ENCODE measurements at places on chromosomes 16 and 17.

GRCh38 chr16:77430360-77430759, 4.5 kb downstream of the ADAMTS18 start:
- DNase-seq, result no peak

GRCh38 chr17:31487648-31488263, 96.3 kb downstream of the RAB11FIP4 start:
- peak; percentile 92 for DNase-seq

GRCh38 chr17:7235693-7236665, 1.7 kb upstream of the DVL2 start:
- DNase-seq, result no peak

DNA sequence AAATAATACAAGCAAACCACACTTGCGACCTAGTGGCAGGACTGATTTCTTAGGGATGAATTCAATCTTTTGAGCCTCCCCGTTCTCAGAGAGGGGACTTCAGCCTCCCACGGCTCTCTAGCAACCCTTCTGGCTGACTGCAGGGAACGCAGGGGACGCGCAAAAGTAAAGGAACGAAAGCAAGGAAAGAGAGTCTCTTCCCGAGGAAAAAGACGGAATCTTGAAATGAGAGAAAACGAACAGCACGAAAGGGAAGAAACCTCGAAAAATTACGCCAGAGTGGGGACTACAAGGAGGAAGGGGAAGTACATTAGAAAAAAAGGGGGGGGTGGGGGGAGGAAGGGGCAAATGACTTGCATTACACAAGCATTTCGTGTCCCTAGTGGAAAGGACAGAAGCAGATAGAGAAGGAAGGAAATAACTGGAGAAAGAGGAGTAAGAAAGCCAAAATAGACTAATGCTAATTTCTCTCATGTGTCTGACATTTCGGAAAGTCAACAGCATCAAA, 1.2 kb downstream of the GRB2 start:
- DNase-seq, result peak; percentile 60

GRCh38 chr17:8629371-8630226, 926 bp downstream of the MYH10 start:
- no peak for DNase-seq

DNA sequence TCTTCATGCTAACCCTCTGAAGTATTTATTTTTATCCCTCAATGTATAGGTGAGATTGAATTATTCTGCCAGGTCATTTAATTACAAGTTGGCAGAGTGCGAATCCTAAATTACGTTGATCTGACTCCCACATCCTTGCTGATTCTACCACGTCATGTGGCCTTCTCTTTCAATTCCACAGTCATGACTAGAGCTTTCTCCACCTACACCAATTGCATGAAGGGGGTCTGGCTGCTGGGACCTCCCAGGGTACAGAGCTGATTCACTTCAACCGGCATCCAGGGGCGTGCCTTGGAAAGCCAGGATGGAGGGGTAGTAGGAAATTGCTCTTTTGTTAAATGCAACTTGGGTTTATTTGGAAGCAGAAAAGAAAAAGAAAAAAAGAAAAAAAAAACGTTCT, 41.1 kb upstream of the CDH13 start:
- DNase-seq, result no peak

DNA sequence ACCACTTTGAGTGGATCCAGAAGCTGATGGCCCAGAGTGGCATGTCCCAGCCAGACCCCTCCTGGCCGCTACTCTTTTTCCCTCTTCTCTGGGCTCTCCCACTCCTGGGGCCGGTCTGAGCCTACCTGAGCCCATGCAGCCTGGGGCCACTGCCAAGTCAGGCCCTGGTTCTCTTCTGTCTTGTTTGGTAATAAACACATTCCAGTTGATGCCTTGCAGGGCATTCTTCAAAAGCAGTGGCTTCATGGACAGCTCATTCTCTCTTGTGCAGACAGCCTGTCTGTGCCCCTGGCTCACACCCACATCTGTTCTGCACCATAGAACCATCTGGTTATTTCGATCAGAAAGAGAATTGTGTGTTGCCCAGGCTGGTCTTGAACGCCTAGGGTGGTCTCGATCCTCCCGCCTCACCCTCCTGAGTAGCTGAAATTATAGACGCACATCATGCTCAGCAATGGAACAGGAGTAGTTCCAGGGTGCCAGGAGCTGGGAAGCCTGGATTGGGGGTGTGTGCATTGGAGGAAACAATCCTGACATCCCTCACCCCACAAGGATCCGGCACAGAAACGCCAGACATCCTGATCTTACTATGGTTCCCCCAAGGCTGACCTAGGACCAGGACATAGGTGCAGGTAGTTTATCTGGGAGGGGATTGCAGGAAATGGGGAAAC, 4.6 kb downstream of the PRSS21 start:
- no peak for DNase-seq

GRCh38 chr17:6577686-6578263, 21.4 kb upstream of the PITPNM3 start:
- no peak for DNase-seq

DNA sequence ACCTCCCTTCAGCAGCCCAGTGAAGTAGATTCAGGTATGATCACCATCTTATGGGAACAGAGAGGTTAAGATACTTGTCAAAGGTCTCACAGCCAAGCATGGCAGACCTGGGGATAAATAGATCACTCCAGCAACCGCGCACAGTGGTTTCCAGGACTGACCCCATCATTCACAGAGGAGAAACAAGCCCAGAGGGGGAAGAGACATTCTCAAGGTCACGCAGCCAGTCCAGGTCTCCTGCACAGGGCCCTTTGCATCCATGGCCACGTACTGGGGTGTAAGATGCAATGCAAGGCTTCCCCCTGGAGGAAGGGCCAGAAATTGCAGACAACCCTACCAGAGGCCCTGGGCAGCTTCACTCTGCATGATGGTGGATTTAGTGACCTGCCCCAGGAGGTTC, 19.9 kb downstream of the TLE7 start:
- peak; percentile 16 for DNase-seq

DNA sequence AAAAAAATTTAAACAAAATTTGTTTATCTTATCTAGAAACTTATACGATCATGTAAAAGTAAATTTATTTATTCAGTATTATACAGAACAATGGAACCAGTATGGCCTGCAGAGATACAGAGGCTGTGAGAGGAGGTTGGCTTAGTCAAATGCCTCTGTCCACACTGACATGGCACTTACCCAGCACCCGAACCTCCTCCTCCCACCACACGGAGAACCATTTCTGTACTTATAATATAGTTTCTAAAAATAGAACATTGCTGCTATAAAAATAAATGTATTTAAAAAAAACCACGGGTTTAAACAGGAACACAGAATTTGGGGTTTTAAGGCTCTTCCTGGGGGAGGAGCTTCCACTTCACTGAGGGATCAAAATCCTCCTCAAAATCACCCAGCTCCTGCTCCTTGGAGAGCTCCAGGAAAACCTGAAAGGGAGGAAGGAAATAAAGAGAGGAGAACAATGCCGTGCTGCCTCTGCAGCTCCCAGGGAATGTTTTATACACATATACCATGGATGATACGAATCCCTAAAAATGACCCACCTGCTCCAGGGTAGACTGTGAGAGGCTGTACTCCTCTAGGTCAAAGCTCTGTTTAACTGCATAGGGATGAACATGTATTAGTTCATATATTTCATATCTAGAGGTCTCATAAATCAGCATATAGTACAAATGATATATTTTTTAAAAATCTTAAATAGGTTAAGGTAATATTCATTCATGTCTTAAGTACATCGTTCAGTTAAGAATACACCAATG, 87.3 kb downstream of the ABCA8 start:
- no peak for DNase-seq

DNA sequence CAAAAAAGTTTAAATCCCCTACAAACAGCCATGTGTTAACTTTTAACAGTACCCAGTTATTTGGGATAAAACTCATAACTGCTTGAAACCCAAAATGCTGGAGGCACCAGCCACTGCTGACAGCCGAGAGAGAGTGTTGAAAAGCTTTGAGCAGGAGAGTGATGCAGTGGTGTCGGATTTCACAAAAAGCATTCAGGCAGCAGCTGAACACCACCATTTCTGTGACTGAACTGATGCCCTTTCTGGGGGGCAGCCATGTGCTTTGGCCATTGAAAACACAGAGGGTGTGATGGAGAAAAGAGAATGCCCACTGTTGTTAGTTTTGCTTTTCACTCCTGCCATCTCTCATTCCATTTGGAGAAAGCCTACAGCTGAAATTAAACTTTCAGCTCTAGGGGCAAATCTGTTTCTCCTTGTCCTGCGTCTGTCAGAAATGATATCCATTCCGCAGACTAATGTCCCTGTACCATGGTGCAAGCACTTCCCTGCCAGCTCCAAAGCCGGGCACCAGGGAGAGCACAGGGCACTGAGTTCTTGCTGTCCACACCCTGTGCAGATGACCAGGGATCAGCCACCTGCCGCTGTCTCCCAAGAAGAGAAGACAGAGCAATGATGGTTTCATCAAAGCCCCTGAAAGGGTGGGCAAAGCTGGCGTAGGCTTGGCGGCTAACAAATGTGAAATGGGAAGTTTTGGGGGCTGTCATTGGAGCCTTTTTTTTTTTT, 16.6 kb upstream of the MLYCD start:
- no peak for DNase-seq

GRCh38 chr17:49108318-49108717, 24.3 kb upstream of the B4GALNT2 start:
- DNase-seq, result no peak

DNA sequence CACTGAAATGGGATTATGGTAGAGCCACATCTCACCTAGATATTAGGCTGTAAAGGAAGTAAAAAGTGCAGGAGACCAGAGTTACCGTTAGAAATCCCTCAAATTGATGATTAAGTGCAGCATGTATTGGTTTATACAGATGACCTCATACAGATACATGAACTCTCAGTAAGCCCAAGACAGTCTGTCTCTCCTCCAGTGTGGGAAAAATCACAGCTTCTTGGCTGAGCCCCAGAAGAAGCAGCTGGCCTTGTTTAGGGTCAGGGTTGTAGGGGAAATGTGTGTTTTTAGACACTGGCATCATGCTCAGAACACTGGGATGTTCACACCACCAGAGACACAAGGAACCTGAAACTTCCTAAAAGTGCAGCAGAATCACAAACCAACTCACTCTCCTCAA, 135.9 kb downstream of the KATNIP start:
- no peak for DNase-seq

DNA sequence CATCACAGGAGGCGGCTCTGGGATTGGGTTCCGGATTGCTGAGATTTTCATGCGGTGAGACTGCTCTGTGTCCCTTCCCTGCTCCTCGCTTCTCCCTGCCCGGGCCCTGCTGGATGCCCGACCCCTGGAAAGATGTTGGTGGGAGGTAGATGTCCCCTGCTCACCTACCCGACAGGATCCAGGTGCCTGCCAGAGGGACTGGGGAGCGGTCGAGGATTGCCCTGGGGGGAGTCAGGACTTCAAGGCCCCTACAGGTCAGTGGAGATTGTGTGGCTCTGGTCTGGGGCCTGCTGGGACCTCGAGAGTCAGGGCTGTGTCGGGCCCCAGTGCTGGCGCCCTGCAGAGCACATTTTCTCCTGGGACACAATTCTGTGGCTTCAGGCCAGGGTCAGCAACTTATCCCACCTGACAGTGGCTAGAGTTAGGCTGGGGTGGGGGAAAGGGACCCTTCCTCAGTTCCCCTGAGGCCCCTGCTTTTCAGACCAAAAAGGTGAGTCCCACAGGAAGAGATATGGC, 3.3 kb downstream of the DECR2 start:
- no peak for DNase-seq

GRCh38 chr16:81629034-81629802, 149.9 kb upstream of the PLCG2 start:
- no peak for DNase-seq

DNA sequence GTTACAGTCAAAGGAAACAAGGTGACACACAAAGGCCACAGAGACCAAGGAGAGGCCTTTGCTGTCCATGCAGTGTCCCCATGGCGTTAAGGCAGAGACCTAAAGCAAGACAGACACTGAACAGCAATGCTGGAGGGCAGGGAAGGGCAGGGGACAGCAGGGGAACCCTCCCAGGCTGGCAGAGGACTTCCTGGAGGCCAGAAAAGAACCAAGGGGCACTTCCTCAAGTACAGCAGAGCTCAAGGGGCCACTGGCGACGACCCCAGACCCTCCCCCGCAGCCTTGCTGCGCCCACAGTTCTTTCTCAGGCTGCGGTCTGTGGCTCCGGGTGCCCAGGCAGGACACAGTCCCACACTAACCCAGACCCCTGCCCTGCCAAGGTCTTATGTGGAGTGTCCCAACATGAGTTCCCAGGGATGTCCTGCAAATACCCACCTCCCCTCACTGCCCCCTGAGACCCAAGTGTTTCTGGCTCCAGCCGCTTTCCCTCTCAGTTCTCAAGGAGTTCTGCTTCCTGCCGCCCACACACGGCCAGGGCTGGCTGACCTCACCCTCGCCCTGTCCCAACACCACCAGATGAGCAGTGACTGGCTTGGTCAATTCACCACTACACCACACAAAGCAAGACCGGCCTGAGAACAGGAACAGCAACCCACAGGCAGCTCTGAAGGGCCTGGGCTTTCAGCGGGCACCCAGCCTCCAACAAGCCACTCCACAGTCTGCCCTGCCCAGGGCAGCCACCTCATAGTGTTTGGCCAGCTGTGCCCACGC, 4.2 kb downstream of the CLCN7 start:
- DNase-seq, result no peak

DNA sequence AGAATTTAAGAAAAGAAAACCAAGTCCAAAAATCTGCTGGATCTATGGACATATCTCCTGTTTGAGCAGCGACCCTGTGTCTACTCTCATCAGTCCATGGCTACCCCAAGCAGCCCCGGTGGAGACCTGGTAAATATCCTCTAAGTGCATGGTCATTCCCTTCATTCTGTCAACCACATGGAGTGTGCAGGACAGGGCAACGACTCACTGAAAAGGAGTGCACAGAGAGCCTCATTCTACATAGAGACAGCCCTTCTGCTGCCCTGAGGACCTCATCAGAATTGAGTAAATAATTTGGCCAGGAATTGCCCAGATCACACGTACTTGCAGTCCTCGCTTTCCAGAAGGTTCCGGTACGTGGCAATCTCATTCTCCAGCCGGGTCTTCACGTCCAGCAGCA, 3.0 kb downstream of the KRT38 start:
- no peak for DNase-seq

GRCh38 chr16:57929250-57929649, 41.7 kb downstream of the CNGB1 start:
- DNase-seq, result no peak

- DNase-seq, result no peak
These were observed 21.6 kb upstream of the METRNL start for GRCh38 chr17:83057793-83058265.

- no peak for DNase-seq
These were observed 22.1 kb downstream of the PIEZO1 start for GRCh38 chr16:88762941-88763340.

DNA sequence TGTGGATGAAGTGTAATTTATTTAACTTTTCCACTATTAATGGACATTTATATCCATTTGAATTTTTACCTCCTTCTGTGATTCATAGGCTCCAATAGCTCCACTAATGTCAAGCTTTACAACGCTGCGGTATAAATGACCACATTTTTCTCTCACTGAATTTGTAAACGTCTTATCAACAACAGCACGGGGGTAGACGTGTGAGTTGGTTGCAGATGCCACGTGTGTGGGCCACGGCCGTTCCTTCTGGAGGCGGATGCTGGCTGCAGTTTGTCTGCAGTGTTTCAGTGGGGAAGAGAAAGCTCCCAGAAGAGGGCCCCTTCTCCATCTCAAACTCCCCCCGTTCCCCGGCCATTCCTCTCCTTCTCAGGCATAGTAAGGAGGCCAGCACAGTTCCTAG, 68.2 kb upstream of the XYLT1 start:
- DNase-seq, result no peak

- DNase-seq, result no peak
These were observed 115.2 kb upstream of the CNTNAP4 start for GRCh38 chr16:76162046-76162445.
